ENCODE measurements at places on chromosomes 1 and 21.

GRCh38 chr1:97506368-97506767, 414.5 kb downstream of the DPYD start:
- DNase-seq: no peak

- DNase-seq: no peak
Measured at GRCh38 chr1:19456968-19457441, 28.3 kb downstream of the CAPZB start.

DNA sequence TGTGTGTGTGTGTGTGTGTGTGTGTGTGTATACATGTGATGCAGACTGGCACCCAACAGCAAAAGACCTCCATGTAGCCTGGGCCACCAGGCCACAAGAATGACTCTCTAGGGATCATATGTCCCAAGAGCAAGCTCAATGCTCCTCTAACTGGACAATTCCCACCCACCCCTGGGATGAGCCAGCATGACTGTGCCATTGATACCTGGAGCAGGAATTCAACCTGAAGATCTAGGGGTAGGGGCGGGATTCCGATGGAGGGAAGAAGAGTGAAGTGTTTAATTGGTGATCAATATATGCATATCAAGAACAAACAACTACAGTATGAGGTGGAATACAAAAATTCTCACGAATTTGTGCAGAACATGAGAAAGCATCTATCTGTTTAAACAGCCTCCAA, 136.2 kb downstream of the PSMG1 start:
- DNase-seq: no peak

- DNase-seq: no peak
Measured at GRCh38 chr21:34215501-34215900, 142.1 kb downstream of the MRPS6 start.

DNA sequence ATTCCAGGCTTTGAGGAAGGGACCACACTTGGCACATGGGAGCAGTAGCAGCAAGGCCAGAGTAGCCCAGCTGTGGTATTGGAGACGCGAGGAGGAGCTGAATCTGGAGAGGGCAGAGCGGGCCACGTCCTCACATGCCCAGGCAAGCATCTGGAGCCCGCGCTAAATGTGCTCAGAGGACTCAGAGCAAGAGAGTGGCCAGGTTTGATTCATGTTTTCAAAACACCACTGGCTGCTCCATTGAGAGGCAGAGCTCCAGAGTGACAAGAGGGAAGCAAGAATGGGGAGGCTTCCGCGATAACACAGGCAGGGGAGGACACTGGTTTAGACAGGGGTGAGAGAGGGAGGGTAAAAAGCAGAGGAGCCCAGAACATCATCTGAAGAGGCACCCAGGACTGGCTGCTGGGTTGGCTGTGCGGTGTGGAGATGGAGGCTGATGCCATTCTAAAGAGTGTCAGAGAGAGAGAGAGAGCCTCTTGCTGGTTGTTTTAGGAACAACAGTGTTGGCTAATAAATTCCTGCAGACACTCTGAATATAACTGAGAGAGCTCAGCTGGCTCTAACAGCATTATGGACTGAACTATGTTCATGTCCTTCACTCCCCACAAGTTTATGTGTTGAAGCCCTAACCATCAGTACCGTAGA, 32.3 kb downstream of the RCAN1 start:
- peak; percentile 39 for DNase-seq

GRCh38 chr21:17406202-17406601, 106.6 kb upstream of the CXADR start:
- DNase-seq: no peak

GRCh38 chr1:156226116-156226538, 13.3 kb downstream of the PMF1 start:
- DNase-seq: no peak

GRCh38 chr1:217004776-217005436, 281.7 kb upstream of the ESRRG start:
- DNase-seq: no peak

- DNase-seq: no peak
Measured at GRCh38 chr1:217620814-217621213, 10.1 kb downstream of the GPATCH2 start.

GRCh38 chr1:191152776-191153175, 675.1 kb upstream of the BRINP3 start:
- peak; percentile 3 for DNase-seq

DNA sequence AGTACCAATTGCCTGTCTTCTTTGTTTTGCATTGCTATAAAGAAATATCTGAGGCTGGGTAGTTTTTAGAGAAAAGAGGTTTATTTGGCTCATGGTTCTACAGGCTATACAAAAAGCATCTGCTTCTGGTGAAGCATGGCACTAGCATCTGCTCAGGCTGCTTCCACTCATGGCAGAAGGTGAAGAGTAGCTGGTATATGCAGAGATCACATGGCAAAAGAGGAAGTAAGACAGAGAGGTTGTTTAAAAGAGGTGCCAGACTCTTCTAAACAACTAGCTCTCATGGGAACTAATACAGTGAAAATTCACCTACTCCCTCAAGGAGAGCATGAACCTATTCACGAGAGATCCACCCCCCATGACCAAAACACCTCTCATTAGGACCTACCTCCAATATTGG, 56.7 kb upstream of the GUCA2B start:
- DNase-seq: no peak

DNA sequence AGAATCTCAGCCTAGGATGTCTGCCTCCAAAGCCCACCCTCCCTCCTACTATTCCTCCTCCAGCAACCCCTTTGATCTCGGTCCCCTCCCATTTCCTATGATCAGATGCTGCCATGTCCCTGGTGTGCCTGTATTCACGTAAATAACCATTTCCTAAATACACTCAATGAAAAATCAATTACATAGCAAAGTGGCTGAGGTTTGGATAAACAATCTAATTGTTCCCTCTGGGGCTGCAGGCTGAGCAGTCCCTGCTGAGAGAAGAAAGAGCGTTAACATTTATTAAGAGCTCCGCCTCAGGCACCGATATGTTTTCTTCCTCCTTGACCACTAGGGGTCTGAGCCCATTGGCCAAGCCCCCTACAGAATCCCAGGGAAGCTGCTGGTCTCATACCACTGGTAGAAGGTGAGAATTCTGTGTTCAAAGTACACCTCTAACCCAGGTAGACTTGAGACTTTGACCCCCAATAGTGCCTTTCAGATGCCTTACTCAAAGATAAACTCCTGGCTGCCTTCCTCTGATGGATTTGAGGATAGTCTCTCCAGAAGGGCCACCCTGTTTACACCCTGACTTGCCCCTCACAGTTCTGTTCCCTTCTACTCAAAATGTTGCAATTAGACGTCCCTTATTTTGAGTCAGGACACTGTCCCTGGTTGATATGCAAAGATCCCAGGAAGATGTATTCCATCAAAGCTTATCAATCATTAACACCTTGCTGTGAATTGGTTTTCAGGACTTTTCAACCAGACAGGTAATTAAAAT, 33.9 kb upstream of the CAMK1G start:
- DNase-seq: no peak

- no peak for DNase-seq
Measured at GRCh38 chr1:221919341-221919740, 177.5 kb upstream of the DUSP10 start.

DNA sequence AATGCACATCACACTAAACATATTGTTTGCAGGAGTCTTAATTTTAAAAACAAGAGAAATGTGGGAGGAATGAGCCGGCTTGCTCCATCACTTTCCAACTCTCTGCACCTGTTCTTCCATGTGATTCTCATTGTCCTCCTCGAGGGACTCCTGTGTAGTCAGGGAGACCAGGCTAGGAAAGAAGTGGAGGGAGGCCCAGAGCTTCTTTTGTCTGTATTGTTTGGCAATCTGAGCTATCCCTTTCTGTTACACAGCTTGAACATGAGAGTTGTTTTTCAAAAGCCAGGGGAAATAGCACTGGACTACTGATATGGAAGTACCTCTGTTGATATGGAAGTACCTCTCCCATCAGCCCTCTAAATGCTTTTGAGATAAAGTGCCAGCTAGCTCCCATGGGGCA, 18.8 kb upstream of the LRRC8D start:
- DNase-seq: no peak

DNA sequence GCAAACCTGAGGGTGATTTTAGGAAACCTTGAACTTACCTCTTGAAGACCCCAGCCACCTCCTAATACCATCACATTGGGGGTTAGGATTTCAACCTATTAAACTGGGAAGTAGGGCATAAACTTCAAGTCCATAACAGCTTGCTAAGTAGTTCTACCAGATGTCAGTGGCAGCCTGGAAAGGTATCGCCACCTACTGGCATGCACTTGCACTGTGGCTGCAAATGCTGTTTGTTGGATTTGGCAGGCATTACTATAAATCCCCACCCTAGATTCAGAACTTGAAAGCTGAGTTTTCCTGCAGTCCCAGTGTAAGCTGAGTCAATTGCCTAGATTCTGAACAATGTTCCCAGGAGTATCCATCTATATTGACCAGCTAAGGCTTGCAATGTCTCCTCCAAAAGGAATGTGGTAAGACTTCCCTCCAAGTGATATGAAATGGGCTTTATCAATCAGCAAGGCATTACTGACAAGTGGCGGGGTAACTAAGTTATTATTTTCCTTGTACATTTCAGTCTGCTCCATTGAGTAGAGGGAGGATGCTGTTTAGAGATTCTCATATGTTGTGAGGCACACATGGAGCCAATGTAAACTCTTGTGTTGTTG, 474.5 kb downstream of the PTPRC start:
- DNase-seq: peak; percentile 50

DNA sequence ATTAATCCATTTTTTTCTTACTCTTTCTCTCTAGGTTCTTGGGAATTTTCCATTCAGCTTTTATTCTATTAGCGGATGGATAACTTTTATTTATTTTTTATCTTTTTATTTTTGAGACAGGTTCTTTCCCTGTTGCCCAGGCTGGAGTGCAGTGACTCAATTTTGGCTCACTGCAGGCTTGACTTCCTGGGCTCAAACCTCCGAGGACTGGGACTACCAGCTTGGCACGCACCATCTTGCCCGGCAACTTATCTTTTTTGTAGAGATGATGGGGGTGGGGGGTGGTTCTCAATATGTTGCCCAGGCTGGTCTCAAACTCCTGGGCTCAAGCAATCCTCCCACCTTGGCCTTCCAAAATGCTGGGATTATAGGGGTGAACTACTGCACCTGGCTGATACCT, 36.1 kb upstream of the CHIT1 start:
- no peak for DNase-seq

DNA sequence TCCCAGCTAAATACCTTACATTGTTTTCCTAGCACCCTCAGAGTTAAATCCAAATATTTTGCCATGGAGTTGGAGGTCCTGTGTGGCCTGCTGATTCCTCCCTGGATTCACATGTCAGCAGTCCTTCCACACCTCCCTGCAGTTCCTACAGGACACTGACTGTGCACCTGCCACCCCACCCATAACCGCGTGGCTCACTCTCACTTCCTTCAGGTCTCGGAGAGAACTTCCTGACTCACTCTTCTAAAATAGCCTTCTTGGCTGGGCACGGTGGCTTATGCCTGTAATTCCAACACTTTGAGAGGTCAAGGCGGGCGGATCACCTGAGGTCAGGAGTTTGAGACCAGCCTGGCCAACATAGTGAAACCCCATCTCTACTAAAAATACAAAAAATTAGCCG, 8.4 kb upstream of the CAMTA1 start:
- peak; percentile 10 for DNase-seq

DNA sequence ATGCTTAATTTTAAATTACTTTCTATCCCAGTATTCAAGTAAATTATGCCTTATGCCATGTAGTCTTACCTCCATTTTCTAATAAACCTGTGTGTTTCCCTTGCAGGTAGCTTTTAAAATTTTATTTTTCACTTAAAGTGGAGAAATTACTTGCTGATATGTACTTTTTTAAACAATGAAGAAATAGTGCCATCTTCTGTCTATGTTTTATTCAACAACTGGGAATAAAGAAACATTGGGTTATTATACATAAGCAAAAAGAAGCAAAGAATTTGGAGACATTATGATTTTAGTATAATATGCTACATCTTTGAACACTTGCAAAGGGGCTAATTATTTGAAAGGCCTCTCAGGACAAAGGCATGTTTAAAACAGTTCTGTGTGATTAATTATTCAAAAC, 1912.9 kb downstream of the MRPL39 start:
- no peak for DNase-seq

DNA sequence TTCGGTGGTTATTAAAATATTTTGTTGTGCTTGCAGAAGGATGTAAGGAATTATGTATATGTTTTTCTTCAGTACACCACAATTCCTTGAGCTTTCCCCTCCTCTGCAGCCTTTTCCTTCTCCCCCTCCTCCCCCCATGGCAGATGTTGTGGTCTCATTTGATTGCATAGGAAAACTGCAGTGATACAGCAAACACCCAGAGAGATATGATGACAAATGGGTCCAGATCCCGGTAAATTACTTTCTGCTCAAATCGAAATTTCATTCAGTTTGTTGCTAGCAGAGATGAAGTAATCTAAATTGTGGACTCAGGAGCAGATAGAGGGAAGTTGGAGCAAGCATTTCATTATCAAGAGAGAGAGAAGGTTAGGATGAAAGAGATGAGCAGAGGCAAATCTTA, 9.9 kb downstream of the LMO4 start:
- no peak for DNase-seq

DNA sequence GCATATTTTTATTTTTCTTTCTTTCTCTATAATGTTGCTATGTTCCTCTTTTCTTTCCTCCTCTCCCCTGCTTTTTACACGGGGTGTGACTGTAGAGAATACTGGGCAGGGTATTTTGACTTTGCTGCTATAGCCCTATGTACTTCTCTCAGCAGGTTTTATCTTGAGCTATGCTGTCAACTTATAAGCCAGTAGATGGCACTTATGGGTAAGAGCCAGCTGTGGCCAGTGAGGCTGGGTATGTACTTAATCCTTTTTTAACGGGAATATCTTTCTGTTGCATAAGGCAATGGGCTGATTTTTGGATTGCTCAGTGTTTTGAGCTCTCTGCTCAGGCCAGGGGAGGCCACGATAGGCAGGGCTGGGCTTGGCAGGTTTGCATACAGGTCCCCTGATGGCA, 99.0 kb downstream of the KCNK2 start:
- no peak for DNase-seq

GRCh38 chr1:77716065-77716464, 33.6 kb upstream of the ZZZ3 start:
- DNase-seq: no peak

- DNase-seq: peak; percentile 95
Measured at GRCh38 chr1:58763214-58763613, 20.6 kb downstream of the JUN start.

DNA sequence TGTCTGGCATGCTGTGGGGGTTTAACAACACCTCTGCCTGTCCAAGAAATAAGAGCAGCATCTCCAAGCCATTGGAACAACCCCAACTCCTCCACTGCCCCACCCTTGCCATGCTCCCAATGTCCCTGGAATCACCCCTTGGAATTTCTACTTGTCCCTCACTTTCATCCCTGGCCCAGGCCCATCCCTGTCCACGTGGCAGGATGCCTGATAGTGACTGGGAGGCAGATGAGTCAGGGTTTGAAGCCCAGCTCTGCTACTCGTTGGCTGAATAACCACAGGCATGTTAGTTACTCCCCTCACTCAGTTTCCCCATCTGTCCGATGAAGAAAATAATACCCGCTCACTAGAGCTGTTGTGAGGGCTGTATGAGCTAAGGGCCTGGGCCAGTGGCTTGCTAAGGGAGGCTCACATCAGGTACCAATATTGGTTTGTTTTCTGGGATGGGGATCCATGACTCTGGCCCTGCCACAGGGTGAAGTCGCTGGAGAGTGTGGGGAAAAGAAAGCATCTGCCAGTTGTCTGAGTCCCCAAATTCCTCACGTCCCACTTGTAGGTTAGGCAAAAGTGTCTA, 99.4 kb upstream of the TLR5 start:
- peak; percentile 15 for DNase-seq

GRCh38 chr1:229841230-229841629, 215.2 kb downstream of the URB2 start:
- DNase-seq: peak; percentile 30

Data from HT1080 (cell line).